ENCODE measurements at places on chromosomes 1 and 21.

- no peak for DNase-seq
These were observed 244.8 kb upstream of the VAMP3 start for GRCh38 chr1:7526196-7526866.

- DNase-seq, result no peak
These were observed 7.4 kb downstream of the IFNAR1 start for GRCh38 chr21:33332143-33332542.

DNA sequence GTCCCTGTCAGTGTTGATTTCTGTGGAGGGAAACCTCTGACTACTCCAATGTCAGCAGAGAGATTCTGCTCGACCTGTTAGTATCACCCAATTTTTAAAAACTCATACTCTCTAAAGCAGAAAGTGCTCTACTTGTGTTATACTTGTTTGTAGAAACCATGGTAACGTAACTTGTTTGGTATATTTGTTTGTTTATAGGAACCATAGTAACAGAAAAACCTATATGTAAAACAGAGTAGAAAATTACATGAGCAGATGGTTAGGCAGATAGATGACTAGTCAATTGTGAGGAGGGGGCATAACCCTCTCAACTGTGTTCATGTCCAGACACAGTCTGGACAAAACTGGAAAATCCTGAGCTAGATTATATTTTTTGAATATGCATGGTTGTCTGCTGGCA, 6.7 kb downstream of the TRIM45 start:
- no peak for DNase-seq

- no peak for DNase-seq
These were observed 73.9 kb downstream of the MATN1 start for GRCh38 chr1:30649321-30649991.

DNA sequence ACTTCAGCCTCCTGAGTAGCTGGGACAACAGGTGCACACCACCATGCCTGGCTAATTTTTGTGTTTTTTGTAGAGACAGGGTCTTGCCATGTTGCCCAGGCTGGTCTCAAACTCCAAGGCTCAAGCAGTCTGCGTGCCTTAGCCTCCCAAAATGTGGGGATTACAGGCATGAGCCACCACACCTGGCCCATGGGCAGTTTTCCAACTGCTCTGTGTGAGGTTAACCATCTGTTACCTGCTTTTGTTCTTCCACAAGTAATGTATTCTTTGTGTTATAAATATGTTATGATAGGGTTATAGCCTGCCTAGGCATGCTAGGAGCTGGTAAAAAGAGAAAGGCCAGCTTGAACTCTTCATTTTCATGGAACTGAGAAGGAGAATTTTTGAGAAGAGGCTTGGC, 30.7 kb downstream of the TUFT1 start:
- DNase-seq, result no peak

DNA sequence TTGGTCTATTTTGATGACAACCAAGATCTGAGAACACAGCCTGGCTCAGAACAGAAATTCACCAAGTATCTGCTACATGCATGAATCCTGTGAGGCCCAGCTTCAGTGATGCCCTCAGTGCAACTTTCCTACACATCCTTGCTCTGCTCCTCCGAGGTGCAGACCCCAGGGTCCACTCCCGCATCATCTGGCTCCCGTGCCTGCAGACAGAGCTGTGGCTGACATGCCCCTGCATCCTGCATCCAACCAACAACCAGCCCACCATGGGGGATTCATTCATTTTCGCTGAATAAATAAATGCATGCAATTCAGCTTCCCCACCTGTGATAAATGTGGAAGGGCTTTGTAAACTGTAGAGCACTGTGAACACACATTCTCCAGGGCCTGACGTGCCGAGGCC, 112.3 kb downstream of the GLIS1 start:
- DNase-seq, result no peak

Measured in fibroblast of the conjunctiva (primary cell).